ENCODE measurements at places on chromosomes 16 and 17.

- DNase-seq, result no peak
These were observed 4.6 kb downstream of the TGFB1I1 start for GRCh38 chr16:31476303-31477219.

DNA sequence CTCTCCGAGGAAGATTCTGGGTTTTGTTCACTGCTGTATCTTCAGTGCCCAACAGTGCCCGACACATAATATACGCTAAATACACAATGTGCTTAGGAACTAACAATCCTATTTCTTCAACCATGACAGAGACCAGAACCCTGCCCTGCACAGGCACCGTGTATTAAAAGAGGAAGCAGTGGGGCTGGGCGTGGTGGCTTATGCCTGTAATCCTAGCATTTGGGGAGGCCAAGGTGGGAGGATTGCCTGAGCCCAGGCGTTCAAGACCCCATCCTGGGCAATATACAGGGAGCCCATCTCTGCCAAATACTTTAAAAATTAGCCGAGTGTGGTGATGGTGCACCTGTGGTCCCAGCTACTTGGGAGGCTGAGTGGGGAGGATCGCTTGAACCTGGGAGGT is 19.3 kb downstream of the ARL2BP start:
- DNase-seq, result no peak

- DNase-seq, result no peak
These were observed 216.0 kb downstream of the C16orf78 start for GRCh38 chr16:49589544-49590031.

DNA sequence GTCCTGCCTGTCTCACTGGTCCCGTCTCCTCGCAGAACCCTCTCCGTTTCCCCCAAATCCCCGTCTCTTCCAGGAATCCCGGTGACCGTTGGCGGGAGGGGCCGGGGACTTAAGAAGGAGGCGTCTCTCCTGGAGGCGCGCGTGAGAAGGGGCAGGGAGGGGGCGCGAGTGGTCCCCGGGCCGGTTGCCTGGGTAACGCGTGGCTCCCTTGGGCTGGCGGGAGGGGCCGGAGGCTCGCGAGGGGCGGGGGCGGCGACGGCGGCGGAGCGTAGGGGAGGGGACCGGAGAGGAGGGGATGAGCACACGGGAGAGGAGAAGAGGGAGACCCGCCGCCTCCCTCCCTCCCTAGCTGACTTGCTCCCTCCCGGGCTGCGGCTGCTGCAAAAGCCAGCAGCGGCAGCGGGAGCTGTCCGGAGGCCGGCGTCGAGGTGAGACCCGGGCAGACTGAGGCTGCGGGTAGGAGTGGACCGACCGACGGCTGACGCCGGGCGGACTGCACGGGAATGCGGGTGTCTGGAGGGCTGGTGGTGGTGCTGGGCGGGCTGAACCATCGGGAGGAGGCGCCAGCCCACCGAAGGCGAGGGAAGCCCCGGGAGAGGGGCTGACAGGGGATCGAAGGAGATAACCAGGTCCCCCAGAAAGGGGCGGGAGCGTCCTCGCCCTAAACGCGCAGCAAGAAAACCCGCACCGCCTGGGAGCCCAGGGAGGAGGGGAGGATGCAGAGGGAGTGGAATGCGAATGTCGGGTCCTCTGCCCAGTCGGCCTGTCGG is at the start of gene PRRT2:
TSS of gene PRRT2 (plus strand) at position 298 of the 770 bp plus-strand sequence. CDS start 862 bp downstream, outside the sequence.
- DNase-seq, result peak; percentile 53
